ENCODE measurements at places on chromosomes 5 and 9. TPM values are rescaled to one million over a fixed set of nuclear protein-coding genes. Genes with fewer than 3 reads are reported as not detected.

DNA sequence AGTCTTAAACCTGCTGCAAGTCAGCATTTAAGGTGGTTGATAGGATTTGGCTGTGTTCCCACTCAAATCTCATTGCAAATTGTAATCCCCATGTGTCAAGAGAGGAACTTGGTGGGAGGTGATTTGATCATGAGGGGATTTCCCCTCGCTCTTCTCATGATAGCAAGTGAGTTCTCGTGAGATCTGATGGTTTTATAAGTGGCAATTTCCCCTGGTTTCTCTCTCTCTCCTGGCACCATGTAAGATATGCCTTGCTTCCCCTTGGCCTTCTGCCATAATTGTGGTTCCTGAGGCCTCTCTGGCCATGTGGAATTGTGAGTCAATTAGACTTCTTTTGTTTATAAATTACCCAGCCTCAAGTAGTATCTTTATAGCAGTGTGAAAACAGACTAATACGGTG is 84.3 kb upstream of the SMC2 start:
- no peak for DNase-seq

GRCh38 chr5:77398896-77399295 is 93.2 kb downstream of the WDR41 start:
- DNase-seq: no peak

The UGT3A2 gene
- not detected for total RNA-seq

GRCh38 chr5:156667616-156668015 is 182.5 kb upstream of the PPP1R2B start:
- no peak for DNase-seq

DNA sequence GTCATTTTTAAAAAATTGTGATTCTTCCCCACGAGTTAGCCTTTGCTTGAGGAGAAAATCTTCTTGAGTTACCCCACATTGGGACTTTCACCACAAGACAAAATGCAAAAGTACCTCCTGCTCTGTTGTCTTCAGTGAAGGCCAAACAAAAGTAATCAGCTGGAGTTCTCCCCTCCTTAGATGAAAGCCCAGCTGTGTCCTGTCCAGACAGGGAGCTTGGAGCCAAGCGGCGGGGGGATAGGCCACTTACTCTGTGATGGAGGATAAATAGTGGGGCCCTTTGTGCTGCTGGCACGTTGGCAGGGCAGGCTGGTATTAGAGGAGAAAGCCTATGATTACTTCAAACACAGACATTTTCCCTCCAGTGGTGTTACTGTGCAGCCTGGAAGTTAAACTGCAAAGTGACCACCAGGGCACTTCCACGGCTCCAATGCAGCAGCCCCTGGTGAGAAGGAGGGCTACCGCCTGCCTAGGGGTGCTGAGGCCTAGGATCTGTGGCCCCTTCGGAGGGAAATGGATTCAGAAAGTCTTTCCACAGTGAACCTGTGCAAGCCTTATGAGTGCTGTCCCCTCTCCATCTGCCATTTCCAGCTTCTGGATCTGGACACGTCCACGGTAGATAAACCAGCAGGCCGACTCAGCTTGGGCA is 155.0 kb downstream of the TMEM167A start:
- DNase-seq: no peak

GRCh38 chr5:80143491-80143890 is 108.3 kb downstream of the THBS4 start:
- no peak for DNase-seq

- DNase-seq: no peak
Observed at GRCh38 chr5:75340714-75341478, 3.9 kb downstream of the HMGCR start.

The POU5F2 gene
- total RNA-seq: 1.0 TPM

- no peak for DNase-seq
Observed at GRCh38 chr9:19828576-19829109, 39.8 kb upstream of the SLC24A2 start.

DNA sequence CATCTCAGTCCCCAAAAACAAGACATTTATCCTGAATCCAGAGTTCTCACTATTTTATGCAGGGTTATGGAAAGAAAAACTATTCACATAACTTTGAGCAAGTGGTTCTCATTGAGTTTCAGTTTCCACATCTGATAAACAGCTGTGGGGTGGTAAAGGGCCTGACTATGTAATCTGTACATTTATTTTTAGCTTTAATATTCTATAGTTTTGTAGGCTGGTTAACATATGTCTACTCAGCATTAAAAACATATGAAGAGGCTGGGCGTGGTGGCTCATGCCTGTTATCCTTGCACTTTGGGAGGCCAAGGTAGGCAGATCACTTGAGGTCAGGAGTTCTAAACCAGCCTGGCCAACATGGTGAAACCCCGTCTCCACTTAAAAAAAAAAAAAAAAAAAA is 301.5 kb upstream of the CCNG1 start:
- DNase-seq: no peak

DNA sequence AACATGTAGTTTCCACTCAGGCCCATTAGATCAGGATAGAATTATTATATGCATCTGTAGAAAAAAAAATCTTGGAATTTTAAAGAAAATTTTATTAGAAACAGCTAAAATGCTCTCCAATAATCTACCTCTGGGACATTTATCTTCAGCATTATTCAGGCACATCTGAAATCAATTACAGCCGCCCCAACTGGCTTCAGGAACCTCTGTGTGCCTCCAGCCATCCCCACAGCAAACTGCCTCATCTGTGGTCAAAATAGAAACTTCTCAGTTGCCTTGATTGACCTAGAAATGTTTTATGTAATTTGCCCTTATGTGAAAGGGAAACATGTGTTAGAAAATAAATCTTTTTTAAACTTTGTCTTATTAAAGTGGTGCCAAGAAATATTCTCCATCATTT is 120.1 kb upstream of the LPAR1 start:
- no peak for DNase-seq

- DNase-seq: no peak
Observed at GRCh38 chr9:86721843-86722705, 225.2 kb downstream of the GAS1 start.

The ORM2 gene
- not detected for total RNA-seq

DNA sequence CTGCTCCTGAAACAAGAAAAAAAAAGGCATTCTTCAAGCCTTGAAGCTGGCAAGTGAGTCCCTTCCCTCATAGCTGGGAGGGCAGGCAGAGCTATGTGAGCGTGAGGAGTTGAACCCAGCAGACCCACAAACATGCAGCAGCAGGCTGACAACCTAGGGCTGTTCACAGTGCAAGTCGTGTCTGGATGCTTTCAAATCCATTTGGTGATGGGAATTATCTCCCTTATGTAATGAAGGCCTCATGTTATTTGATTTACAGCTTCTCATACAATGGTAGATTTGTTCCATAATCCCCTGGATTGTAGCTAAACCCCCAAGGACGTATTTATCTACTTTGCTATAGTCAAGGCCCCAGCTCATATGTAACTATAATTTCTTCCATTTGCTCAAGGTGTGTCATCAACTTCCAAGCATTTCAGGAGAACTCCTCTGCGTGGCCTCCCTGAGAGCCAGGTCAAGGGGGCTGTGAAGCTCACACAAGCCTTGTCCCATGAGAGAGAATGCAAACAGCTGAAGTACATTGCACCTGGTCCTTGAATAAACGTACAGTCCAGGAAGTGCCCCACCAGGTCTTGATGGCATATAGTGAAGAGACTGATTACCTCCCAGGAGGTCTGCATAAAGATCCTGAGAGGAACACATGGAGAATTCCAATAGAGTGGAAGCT is 124.8 kb upstream of the SLC1A3 start:
- no peak for DNase-seq

GRCh38 chr9:2419347-2419746 is 202.2 kb upstream of the VLDLR start:
- DNase-seq: no peak

- no peak for DNase-seq
Observed at GRCh38 chr9:4559261-4560182, 69.3 kb downstream of the SLC1A1 start.

DNA sequence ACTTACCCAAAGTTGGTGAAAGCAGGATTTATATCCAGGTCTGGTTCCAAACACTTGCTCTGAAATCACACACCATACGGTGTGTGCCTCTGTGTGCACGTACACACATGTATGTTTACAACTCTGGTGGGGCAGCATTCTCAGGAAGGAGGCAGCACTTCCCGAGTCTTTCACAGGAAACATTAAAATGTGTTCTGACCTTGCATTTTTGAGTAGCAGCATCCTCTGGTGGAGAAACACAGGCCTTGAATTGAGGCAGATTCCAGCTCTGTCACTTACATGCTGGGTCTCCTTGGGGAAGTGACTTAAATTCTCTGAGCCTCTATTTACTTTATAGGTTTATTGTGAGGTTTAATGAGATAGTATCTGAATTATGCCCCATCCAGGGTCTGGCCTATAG is 126.4 kb downstream of the RGS3 start:
- DNase-seq: no peak

DNA sequence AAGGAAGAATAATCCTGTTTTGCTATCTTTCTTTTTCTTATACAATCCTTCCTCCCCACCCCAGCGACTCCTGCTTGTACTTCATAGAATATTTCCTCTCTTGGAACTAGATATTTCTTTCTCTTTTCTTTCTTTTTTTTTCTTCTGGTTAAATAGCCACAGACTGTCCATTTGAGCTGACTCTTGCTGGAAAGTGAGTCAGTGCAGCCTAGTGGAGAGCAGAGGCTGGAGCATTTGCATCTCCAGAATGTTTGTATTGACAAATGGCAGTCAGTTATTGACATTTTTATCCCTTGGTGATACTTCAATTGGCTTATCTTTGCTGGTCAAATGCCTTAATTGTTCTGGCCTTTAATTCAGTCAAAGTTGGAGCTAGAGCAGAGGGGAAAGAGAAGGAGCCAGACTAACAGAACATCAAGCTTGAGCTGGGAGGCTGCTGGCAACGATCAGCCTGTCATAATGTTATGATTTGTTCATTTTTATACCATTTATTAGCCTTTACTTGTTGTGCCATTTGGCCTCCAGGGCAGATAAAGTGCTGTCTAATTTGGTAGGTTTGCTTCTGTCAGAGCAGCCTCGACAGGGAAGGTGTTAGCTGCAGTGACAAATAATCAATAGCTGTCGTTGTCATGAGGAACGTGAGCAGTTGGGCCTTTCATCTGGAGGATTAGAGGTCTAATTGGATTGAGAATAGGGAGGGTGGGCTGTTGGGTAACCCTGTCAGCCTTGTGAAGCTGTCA is 69.0 kb downstream of the INVS start:
- no peak for DNase-seq

DNA sequence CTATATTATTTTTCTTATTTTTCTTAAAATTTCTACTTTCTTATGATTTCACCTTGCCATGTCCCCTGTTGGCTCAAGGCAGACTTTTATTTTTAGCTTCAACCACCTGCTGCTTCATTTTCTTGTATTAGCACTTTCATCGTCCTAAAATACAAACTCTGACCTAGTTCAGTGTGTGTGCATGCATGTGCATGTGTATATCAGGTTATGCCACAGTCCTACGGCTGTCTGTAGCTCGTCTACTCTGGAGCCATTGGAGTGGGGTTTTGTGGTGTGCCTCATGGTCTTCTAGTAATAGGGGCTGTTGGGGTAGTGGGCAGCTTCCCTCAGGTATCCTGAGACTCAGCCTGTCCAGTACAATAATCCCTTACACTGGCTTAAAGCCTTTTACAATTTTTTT is 13.4 kb upstream of the SPINK1 start:
- DNase-seq: no peak

The TSSK1B gene
- not detected for total RNA-seq

The CARD9 gene
- 17.6 TPM for total RNA-seq

- no peak for DNase-seq
Observed at GRCh38 chr9:69905851-69906250, 85.2 kb downstream of the CFAP95 start.

The ANGPTL2 gene
- total RNA-seq: not detected

DNA sequence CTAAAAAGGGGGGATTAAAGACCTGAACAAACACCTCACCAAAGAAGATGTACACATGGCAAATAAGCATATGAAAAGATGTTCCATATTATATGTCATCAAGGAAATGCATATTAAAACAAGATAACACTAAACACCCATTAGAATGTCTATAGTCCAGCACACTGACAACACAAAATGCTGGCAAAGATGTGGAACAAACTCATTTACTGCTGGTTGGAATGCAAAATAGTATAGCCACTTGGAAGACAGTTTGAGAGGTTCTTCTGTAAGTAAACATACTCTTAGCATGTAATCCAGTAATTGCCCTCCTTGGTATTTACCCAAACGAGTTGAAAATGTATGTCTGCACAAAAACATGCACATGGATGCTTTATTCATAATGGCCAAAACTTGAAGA is 73.6 kb downstream of the RGMB start:
- DNase-seq: no peak

The PCAT7 gene
- not detected for total RNA-seq

- DNase-seq: no peak
Observed at GRCh38 chr5:170067152-170067551, 38.5 kb upstream of the FOXI1 start.

All from activated T-helper 2 cell treated with anti-CD3 and anti-CD28 coated beads, Interferon-gamma antibody, Interleukin-2, Interleukin-4, amounts not matched to agents 10 μg/mL and 5 μg/mL and 100 μg/mL, durations not matched to agents 14 hours and 24 hours and 36 hours (primary cell).